Posterior cingulate gyrus (tissue), 11 donors: ENCODE measurements at places on chromosomes 2 and 18.

- no peak for DNase-seq
These were observed 82.3 kb upstream of the SPRED2 start for GRCh38 chr2:65514555-65515195.

DNA sequence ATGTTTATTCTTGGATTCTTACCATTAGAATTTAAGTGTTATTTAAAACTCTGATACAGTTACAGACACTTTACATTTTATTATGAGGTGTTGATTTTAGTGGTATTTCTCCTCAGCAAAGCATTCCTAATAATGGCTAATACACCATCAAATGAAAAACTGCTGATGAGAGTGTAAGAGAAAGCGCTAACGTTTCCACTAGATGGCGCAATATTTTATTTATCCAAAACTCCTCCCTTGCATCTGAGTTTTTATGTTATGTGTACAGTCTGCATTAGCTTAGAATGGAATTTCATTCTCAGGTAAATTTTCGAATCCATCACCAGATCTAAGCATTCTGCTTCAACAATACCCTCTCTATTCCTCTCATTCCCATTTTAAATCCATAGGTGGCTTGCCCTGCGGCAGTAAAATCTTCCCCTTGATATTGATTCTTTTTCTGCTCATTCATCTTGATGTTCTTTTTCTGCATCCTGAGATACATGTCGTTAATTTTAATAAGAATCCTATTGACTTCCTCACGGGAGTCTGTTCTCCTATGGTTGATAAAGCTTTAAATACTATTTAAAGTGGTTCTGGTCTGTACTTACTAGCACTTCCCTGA is 53.9 kb downstream of the PRKRA start:
- no peak for DNase-seq

- no peak for DNase-seq
These were observed 32.4 kb downstream of the ACTR3 start for GRCh38 chr2:113922335-113922734.

DNA sequence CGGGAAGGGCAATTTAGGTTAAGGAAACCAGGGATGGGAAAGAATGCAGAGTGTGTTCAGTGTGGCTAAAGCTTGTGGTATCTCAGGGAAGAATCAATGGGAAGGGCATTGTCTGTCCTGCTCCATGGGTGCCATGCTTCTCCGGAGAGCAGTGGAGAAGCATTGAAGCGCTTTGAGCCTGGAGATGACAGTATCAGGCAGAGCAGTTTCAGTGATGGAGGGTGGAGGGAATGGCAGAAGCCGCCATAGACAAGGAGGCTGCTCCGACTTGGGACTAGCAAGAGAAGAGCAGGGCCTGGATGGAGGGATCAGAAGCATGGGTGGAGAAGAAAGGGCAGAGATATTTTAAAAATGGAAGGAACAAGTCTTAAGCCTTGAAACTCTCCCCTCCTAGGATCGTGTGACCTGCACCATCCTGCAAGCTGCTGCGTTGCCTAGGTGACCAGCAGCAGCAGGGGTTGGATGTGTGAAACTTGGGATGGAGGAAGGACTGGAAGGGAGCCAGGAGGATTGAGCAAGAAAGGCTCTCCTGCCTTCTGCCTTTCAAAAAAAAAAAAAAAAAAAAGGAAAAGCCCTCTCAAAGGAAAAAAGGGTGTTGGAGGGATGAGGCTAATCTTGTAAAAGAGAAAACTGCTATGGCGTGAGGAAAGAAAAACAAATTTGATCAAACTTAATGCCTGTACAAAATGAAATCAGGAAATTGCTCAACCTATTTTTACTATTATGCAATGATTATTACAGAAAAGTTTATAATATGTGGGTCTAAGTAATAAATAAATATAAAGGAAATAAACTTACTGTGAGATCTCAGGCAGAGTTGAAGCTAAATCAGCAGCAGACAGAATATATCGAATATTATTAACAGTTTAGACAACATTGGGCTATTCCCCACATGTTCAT is 493.8 kb upstream of the NRP2 start:
- peak; percentile 89 for DNase-seq

- no peak for DNase-seq
These were observed 5.2 kb downstream of the ZSCAN30 start for GRCh38 chr18:35284841-35285240.

DNA sequence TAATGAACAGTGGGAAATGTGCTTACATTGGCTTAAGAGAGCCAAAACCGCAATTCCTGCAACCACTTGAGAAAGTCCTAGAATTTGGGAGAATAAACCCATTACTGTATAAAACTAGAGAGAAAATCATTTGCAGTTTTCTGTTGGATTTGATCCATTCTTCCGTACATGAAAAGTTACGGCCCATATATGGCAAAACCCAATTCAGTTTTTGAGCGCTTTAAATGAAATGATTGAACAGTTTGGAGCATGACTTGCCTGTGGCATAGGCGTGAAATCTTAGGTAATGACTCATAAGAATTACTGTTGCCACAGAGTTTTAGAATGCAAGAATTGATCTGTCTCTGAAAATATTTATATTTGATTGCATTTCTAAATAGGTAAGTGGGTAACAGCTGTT is 52.0 kb downstream of the PHLPP1 start:
- no peak for DNase-seq

DNA sequence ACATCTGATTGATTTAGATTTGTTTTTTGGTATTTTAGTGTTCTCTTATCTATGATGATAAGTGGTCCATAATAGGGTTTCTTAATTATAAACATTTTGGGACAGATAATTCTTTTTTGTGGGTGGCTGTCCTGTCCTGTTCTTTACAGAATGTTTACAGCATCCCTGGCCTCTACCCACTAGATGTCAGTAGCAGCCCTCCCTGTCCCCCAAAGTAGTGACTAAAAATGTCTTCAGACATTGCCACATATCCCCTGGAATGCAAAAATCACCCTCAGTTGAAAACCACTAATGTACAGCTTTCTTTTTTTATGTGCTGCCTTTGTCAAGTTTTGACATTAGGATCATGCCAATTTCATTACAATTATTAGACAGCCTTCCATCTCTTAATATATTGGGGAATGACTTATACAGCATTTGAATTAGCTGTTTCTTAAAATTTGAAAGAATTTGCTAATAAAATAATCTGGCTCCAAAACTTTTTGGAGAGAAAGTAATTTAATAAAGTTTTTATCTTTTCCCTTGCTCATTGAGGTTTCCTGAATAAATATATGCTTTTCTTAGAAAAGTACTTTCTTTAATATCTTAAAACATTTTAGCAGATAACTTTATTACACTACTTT is 19.5 kb downstream of the WIPF1 start:
- peak; percentile 31 for DNase-seq

- DNase-seq: no peak
These were observed 290.8 kb upstream of the MYT1L start for GRCh38 chr2:2621855-2622254.

- DNase-seq: no peak
These were observed 96.7 kb downstream of the GAREM1 start for GRCh38 chr18:32373995-32374394.

DNA sequence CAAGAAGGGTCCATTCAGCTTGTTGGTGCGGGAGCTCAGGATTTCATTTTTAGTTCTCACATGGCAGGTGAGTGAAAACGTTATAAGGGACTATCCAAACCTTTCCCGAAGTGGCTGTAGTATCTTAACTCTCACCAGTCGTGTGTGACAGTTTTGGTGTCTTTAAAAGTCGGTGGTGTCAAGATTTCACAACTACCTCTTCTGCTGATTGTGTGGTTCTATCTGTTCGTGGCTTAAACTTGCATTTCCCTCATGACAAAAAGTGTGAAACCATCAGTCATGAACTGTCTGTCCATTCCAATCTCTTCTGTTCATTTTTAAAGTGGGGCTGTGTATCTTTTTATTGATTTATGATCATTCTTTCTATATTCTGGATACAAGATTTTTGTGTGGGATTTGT is 3.8 kb upstream of the AQP12B start:
- DNase-seq: no peak

- no peak for DNase-seq
These were observed 1627.7 kb downstream of the LRP1B start for GRCh38 chr2:140502951-140503630.

DNA sequence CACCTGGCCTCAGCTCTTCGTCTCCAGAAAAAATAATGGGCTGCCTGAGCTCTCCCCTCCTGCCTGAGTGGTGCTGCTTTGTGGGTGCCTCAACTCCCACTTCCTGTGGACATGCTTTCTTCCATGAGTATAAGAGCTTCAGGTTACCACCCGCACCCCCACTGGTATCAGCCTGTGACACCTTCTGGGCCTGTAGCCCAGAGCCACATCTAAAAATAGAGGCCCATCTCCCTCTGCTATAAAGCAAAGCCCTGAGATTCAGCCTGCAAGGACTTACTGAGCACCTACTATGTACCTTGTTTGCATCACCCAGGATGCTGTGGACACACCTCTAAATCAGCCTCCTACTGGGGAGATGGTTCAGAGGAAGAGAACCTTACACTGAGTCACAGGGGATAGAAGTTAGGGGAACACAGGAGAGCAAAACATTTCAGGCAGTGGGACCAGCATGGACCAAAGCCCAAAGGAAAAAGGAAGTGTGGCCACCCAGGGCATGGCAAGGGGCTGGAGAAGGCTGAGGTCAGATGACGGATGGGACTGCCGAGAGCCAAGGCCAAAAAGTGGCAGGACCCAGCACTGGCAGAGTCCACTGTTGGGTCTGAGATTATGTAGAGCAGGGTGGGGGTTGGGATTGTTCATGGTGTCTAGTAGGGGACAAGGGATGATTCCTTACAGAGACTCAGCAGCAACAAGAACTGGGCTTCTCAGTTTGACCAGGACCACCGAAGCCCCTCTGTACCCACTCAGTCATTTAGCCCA is 123.7 kb upstream of the PPP1CB start:
- DNase-seq: no peak

DNA sequence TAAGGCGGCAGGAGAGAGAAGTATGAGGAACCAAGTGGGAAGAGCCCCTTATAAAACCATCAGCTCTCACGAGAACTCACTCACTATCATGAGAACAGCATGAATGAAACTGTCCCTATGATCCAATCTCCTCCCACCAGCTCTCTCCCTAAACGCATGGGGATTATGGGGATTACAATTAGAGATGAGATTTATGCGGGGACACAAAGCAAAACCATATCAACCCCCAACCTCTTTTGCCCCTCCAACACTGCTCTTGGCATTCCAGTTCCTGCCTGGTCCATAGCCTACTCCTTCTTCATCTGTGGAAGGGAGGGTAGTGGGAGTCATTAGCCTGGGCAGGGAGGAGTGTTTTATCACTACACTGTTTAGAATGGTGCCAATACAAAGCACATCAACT is 1.4 kb upstream of the EHD3 start:
- DNase-seq: no peak
